Suprapubic skin (tissue), 4 donors: ENCODE measurements at places on chromosomes 4 and X.

DNA sequence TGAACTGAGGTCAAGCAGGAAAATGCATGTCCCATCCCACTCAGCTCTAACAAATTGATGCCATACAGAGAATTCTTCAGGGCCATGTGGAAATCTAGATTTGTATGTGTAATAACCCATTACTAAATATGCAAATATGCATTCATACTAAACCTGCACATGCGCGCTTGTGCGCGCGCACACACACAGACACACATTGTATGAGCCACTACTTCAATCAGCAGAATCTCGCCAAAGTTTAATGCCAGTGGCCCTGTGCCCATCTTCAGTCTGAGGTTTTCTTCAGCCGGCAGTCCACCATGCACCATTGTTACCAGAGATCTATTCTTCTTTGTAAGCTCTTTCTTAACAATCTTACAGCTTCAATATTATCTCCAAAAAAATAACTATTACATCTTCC lies 276.4 kb downstream of the PDGFC start:
- no peak for DNase-seq

- DNase-seq: no peak
Measured at GRCh38 chr4:4803216-4803911, 56.1 kb upstream of the MSX1 start.

- DNase-seq: no peak
Measured at GRCh38 chr4:107622006-107622405, 98.0 kb downstream of the PAPSS1 start.

- DNase-seq: no peak
Measured at GRCh38 chr4:106395582-106395981, 27.0 kb upstream of the GIMD1 start.

DNA sequence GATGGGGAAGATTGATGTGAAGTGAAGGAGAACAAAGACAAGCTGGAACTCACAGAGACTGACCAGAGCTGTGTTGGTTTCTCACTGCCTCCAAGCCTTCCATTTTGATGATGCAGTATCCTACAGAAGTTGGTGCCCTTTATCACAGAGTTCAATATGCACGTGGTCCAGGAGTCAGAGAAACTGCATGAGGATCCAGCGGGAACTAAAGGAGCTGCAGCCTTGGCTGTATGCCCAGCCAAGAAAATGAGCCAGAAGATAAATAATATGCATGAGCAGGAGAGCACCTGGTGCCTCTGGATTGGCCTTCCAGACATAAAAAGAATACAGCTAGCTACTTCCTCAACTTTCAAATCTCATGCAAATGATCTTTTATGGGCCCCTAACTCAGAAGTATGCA lies 44.3 kb upstream of the DCLK2 start:
- DNase-seq: no peak

- no peak for DNase-seq
Measured at GRCh38 chr4:103092245-103092644, 7.4 kb downstream of the BDH2 start.

- DNase-seq: no peak
Measured at GRCh38 chrX:33741807-33742206, 390.3 kb downstream of the FAM47A start.

GRCh38 chr4:173280998-173281397 lies 53.2 kb downstream of the HMGB2 start:
- no peak for DNase-seq

DNA sequence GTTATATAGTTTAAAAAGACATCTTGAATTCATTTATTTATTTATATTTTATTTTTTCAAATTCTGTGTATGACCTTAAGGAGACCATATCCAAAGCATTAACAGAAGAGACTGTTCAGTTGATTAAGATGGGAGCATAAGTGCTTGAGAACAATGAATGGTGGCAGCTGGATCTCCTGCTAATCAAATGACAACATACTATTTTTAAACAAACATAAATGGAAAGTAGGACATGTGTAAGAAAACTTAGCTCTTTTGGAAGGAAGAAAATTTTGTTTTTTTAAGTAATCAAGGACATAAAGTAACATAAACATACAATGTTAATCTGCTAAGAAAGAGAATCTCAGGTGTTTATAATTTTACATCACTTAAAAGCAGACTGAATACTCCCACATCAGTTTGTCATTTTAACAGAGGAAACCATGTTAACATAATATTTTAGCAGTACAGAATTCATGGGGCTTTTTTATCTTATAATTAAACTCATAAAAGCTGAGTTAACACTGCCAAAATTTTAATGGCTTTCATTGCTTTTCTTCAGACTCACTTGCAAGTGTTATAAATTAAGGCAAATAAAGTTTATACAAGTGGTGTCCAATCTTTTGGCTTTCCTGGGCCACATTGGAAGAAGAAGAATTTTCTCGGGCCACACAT lies 95.1 kb downstream of the MAD2L1 start:
- DNase-seq: no peak

GRCh38 chr4:112521123-112522023 lies 5.4 kb upstream of the NEUROG2 start:
- DNase-seq: no peak

GRCh38 chrX:38402118-38402517 lies 49.7 kb downstream of the OTC start:
- no peak for DNase-seq

- no peak for DNase-seq
Measured at GRCh38 chrX:107448998-107449835, at the start of gene FRMPD3. Gene FRMPD3 (plus strand): TSS chrX:107449652. CDS start chrX:107526589, 76,937 bp downstream.

GRCh38 chr4:77177199-77177598 lies 20.2 kb downstream of the CCNG2 start:
- DNase-seq: no peak

- no peak for DNase-seq
Measured at GRCh38 chr4:69054578-69055200, 41.6 kb upstream of the UGT2B7 start.

GRCh38 chrX:37000140-37000539 lies 8.0 kb upstream of the FAM47C start:
- DNase-seq: no peak

DNA sequence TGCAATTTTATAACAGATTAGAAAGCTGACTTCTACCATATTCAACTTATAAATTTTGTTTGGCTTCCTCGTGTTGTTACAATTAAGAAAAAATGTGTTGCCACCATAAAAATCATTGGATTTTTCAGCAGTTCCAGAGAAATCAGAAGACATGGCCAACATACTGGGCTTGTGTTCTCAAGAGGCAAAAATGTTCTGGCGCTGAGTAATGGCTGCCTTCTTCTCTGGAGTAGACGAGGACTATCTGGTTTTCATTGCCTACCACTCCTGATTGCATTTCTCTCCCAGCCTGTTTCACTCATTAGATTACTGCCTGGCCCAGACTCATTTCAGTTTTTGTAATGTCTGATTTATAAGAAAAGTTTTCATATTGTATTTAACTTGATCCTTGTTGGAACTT lies 122.3 kb downstream of the ARHGAP10 start:
- DNase-seq: no peak
